ENCODE measurements at places on chromosomes 6 and 20. TPM values are rescaled to one million over a fixed set of nuclear protein-coding genes. Genes with fewer than 3 reads are reported as not detected.

- H3K4me3 ChIP-seq = no peak overlapping the region
- H3K36me3 ChIP-seq = no peaks in the 10 kb centered on the region
- no peak for DNase-seq
- H3K27ac ChIP-seq = no peak overlapping the region
- H3K4me1 ChIP-seq = no peaks in the 10 kb centered on the region
- no peaks in the 10 kb centered on the region for H3K27me3 ChIP-seq
Measured at GRCh38 chr6:113299531-113299930, 557.6 kb upstream of the MARCKS start.

- no peak overlapping the region for H3K27ac ChIP-seq
- no peaks in the 10 kb centered on the region for H3K4me1 ChIP-seq
- H3K4me3 ChIP-seq = no peak overlapping the region
- no peak for DNase-seq
Measured at GRCh38 chr20:6157345-6157744, 34.5 kb upstream of the FERMT1 start.

The GMPR gene
- 0.64 TPM for total RNA-seq

The MTHFD1L gene
- 5.5 TPM for total RNA-seq

GRCh38 chr6:143505537-143505936, 6.0 kb downstream of the FUCA2 start:
- DNase-seq = no peak
- H3K27ac ChIP-seq = no peak overlapping the region
- peaks cover 4% of the 10 kb centered on the region for H3K4me1 ChIP-seq

The LINC00237 gene
- total RNA-seq = not detected

The BPIFA3 gene
- not detected for total RNA-seq

DNA sequence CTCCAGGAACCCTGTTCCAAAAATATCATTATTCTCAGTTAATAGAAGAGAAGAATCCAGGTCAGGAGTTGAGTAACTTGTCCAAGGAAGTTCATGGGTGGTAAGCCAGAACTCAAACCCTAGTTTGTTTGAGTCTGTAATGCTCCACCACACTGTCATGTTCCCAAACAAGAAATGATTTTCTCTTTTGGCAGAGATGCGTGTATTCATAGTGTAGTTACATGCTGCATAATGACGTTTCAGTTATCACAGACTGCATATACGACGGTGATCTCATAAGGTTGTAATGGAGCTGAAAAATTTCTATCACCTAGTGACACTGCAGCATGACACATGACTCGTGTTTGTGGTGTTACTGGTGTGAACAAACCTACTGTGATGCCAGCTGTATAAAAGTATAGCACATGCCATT, 102.6 kb downstream of the TULP4 start:
- no peak overlapping the region for H3K4me3 ChIP-seq
- H3K27me3 ChIP-seq = no peaks in the 10 kb centered on the region
- no peaks in the 10 kb centered on the region for H3K36me3 ChIP-seq
- DNase-seq = no peak

DNA sequence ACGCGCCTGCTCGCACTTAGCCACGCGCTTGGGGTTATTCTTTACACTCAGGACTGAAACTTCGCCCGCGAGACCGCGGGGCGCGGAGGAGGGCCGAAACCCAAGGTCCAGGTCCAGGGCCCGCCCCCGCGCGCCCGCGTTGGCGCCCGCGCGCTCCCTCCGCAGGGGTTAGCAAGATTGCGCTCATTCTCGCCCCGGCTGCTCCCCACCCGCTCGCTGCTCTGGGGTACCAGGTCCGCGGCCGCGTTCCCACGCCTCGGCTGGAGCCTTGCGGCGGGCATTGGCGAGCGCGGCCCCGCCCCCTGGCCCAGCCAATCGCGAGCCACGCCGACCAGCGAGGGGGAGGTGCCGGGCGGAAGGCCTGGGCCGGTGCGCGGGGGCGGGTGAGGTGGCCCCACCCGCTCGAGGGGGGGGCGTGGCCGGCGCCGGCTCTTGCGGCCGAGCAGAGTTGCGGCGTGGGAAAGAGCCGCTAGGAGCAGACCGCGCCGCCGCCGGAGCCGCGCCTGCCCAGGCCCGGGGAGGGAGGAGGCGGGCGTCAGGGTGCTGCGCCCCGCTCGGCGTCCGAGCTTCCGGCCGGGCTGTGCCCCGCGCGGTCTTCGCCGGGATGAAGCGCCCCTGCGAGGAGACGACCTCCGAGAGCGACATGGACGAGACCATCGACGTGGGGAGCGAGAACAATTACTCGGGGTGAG, at the start of gene HEY2:
TSS of gene HEY2 (plus strand) at position 460 of the 692 bp plus-strand sequence. CDS start at position 605, 145 bp downstream.
- DNase-seq = peak; percentile 37
- H3K4me3 ChIP-seq = peak within 1 kb of the TSS; percentile 67
- no peaks in the 10 kb centered on the region for H3K27me3 ChIP-seq
- no peaks in the 10 kb centered on the region for H3K36me3 ChIP-seq
- peak within 1 kb of the TSS; percentile 91 for H3K27ac ChIP-seq
- peaks cover 13% of the 10 kb centered on the region for H3K4me1 ChIP-seq

- H3K36me3 ChIP-seq = no peaks in the 10 kb centered on the region
- no peaks in the 10 kb centered on the region for H3K4me1 ChIP-seq
- no peaks in the 10 kb centered on the region for H3K27me3 ChIP-seq
- no peak for DNase-seq
- no peak overlapping the region for H3K4me3 ChIP-seq
Measured at GRCh38 chr6:47852727-47853126, 70.9 kb downstream of the OPN5 start.

GRCh38 chr20:23195636-23196035, 109.5 kb upstream of the CD93 start:
- H3K27me3 ChIP-seq = no peaks in the 10 kb centered on the region
- H3K4me3 ChIP-seq = no peak overlapping the region
- no peaks in the 10 kb centered on the region for H3K4me1 ChIP-seq
- no peak overlapping the region for H3K27ac ChIP-seq

- peak overlapping the region; percentile 8 for H3K27ac ChIP-seq
- peaks cover 3% of the 10 kb centered on the region for H3K4me1 ChIP-seq
- H3K36me3 ChIP-seq = no peaks in the 10 kb centered on the region
- no peaks in the 10 kb centered on the region for H3K27me3 ChIP-seq
- no peak overlapping the region for H3K4me3 ChIP-seq
Measured at GRCh38 chr6:81766482-81767069, 14.1 kb upstream of the TENT5A start.

The ELOVL4 gene
- 6.7 TPM for total RNA-seq

DNA sequence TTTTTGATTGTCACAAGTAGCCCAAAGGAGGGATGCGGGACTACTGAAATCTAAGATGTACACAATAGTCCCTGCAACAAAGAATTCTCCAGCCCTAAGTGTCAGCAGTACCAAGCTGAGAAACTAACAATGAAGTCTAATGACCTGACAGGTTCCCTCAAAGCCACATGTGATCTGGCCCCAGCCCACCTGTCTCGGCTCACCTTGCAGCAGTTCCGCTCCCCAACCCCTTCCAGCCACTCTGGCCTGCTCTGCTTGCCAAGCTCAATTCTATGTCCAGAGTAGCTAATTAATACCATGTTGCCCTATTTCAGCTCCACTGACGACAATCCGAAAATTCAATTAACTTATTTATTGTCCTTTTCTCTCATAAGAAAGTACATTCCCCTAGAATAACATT, 72.1 kb downstream of the ZMYND8 start:
- no peaks in the 10 kb centered on the region for H3K27me3 ChIP-seq
- H3K36me3 ChIP-seq = peaks cover 24% of the 10 kb centered on the region
- H3K4me1 ChIP-seq = no peaks in the 10 kb centered on the region
- H3K4me3 ChIP-seq = no peak overlapping the region
- H3K27ac ChIP-seq = no peak overlapping the region

DNA sequence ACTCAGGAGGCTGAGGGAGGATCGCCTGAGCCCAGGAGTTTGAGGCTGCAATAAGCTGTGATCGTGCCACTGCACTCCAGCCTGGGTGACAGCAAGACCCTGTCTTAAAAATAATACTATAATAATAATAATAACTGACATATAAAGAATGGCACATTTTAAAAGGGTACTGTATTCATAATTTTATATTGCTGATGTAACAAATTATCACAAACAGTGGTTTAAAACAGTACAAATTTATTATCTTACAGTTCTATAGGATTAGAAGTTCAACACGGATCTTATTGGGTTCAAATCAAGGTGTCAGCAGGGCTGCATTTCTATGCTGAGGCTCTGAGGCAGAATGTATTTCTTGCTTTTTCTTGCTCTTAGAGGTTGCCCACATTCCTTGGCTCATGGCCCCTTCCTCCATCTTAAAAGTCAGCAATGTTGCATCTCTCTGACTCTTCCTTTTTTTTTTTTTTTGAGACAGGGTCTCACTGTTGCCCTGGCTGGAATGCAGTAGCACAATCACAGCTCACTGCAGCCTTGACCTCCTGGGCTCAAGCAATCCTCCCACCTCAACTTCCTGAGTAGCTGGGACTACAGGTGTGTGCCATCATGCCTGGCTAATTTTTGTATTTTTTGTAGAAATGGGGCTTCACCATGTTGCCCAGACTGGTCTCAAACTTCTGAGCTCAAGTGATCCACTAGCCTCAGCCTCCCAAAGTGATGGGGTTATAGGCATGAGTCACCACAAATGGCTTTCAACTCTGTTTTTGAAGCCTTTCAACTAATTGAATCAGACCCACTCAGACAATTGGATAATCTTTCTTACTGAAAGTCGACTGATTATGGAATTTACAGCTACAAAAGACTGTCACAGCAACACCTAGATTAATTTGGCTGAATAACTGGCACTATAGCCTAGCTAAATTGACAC, 22.8 kb upstream of the SRSF3 start:
- no peaks in the 10 kb centered on the region for H3K27me3 ChIP-seq
- H3K4me1 ChIP-seq = no peaks in the 10 kb centered on the region
- no peak for DNase-seq
- no peak overlapping the region for H3K27ac ChIP-seq
- H3K4me3 ChIP-seq = no peak overlapping the region

DNA sequence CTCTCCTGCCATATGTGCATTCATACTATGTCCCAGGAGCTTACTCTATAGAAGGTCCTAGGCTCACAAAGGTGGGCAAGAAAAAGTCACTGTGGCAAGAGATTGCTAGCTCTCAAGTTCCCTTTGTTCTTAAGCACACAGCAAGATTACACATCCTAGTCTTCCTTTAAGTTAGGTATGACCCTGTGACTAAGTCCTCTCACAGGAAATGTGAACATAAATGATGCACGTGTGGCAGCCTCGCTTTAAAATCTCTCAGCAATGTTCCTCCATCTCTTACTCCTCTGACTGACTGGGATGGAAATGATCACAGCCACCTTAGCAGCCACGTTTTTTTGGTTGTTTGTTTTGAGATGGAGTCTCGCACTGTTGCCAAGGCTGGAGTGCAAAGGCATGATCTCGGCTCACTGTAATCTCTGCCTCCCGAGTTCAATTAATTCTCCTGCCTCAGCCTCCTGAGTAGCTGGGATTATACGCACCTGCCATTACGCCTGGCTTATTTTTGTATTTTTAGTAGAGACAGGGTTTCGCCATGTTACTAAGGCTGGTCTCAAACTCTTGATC, 35.7 kb upstream of the HAO1 start:
- no peak overlapping the region for H3K27ac ChIP-seq
- no peaks in the 10 kb centered on the region for H3K27me3 ChIP-seq
- H3K36me3 ChIP-seq = no peaks in the 10 kb centered on the region
- no peak overlapping the region for H3K4me3 ChIP-seq

- no peaks in the 10 kb centered on the region for H3K4me1 ChIP-seq
- no peaks in the 10 kb centered on the region for H3K27me3 ChIP-seq
- no peak for DNase-seq
- peaks cover 31% of the 10 kb centered on the region for H3K36me3 ChIP-seq
Measured at GRCh38 chr6:137880746-137881521, 13.9 kb downstream of the TNFAIP3 start.

DNA sequence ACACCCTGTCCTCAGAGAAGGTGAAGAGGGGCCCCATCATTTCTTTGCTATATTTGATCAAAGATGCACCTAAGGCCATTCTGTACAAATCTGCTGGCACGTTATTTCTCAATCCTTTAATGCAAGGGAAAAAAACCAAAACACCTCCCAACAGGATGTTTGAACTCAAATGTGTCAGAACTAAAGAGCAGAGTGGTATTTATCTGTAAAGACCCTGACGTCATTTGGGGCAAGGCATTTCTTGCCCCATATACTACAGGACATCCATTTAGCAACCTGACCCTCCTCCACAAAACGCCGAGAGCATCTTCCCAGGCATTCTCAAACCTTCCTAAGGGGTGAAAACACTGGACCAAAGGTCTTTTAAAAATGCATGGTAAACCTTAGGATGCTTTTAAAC, 50.8 kb downstream of the ZMYND8 start:
- H3K36me3 ChIP-seq = peaks cover 98% of the 10 kb centered on the region
- no peak overlapping the region for H3K27ac ChIP-seq
- H3K4me3 ChIP-seq = no peak overlapping the region
- DNase-seq = no peak

- no peak for DNase-seq
- no peak overlapping the region for H3K27ac ChIP-seq
- no peaks in the 10 kb centered on the region for H3K27me3 ChIP-seq
- peaks cover 9% of the 10 kb centered on the region for H3K4me1 ChIP-seq
Measured at GRCh38 chr6:37371154-37372083, 17.6 kb downstream of the RNF8 start.

The ACSS2 gene
- total RNA-seq = 29.5 TPM
